ENCODE measurements at places on chromosomes 6 and 20. TPM values are rescaled to one million over a fixed set of nuclear protein-coding genes. Genes with fewer than 3 reads are reported as not detected.

DEFB110 gene
- total RNA-seq: not detected

GTF3C6 gene
- total RNA-seq: 31.3 TPM

CYB5R4 gene
- 0.94 TPM for total RNA-seq

ANKRD66 gene
- total RNA-seq: not detected
